ENCODE measurements at places on chromosomes 4 and X.
A peak's percentile ranks its signal among the peaks of the same experiment; 100 is the strongest.

DNA sequence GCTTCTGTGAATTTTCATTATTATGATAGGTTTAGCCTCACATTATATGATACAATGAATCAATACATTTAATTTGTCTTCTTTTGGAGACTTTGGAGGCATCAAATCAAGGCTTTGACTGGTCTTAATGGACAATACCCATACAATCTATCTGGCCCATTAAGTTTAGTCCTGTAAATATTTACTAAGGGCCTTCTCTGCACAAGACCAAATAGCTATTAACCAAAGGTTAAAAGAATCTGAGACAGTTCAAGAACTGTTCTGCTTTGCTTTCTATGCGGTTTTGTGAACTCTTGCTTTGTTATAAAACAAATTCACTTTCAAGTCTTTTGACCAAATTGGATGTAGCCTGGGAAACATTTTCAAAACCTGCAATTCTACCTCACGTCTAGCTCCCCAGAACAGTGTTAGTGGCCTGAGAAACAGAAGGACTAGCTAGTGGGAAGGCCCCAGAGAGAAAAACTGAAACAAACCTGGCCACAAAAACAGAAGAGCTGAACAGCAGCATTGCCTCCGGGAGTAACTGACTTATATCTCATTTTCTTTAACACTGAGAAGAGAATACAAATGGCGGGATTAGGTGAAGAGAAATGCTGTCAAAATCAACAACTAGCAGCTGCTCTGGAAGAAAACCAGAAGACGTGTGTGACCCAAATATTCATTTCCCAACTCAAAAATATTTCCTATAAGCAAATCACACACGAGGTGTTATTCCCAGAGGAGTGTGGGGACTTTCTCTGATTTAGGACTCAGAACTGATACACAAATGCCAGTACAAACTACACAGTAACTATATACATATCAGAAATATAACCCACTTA is 548 bp downstream of the TLR1 start:
- peak; percentile 8 for DNase-seq

GRCh38 chrX:103687073-103687695 is 685 bp upstream of the MORF4L2 start:
- DNase-seq, result peak; percentile 84

- no peak for DNase-seq
These were observed 165.1 kb downstream of the TSPAN5 start for GRCh38 chr4:98493296-98493695.

DNA sequence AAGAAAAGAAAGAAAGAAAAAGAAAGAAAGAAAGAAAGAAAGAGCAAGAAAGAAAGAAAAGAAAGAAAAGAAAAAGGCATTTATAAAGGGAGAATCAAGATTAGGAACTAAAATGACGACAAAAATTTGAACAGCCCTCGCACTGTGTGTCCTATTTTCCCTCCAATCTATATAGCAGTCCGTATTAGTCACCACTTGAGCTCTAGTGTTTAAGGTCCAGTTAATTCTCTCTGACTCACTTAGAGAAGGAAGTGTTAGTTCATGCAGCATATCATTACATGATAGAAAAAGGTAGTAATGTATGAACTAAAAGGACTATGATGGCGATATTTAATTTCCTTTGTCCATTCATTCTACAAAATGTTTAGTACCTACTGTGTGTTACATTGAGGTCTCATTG is 122.7 kb downstream of the CBLL2 start:
- DNase-seq, result no peak

DNA sequence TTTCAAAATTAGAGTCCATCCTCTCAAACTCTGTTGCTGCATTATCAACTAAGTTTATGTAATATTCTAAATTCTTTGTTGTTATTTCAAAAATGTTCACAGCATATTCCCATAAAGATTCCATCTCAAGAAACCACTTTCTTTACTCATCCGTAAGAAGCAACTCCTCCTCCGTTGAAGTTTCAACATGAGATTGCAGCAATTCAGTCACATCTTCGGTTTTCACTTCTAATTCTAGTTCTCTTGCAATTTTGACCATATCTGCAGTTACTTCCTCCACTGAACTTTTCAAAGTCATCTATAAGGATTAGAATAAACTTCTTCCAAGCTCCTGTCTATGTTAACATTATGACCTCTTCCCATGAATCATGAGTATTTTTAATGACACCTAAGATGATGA is 216.6 kb upstream of the SLC7A11 start:
- DNase-seq, result no peak

- no peak for DNase-seq
These were observed 879.2 kb upstream of the INTU start for GRCh38 chr4:126753592-126753991.

DNA sequence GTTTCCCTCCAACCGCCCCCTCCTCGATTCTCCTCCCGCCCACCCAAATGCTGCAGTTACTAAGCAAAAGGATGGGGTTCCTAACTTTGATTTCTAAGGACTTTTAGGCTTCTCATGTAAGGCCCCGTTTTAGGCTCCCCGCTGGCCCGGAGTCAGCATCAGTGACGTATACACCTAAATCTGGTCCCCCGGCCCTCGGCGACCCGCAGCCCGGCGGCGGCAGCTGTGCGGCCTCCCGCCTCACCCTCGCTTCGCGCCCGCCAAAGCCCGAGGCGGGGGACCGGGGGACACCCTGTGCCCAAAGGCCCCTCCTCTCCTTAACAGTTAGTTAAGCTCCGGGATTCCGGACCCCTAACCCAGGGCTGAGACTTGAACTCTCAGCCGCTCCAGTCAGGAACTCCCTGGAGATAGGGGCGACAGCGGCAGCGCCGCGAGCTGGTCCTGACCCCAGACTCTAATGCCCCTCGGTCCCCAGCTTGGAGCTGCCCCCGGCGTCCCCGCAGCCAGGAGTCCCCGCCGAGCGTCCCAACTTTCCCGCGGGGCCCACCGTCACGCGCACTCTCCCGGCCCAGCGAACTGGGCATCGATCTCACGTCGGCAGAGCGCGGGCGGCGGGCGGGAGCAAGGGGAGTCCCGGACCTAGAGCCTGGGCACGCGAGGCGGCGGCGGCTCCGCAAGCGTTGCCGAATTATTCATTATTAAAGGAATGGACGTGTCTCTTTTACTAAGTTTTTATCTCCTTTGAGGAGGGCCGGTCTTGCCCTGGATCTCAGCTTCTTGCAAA is 1.5 kb upstream of the NR3C2 start:
- DNase-seq, result peak; percentile 11

DNA sequence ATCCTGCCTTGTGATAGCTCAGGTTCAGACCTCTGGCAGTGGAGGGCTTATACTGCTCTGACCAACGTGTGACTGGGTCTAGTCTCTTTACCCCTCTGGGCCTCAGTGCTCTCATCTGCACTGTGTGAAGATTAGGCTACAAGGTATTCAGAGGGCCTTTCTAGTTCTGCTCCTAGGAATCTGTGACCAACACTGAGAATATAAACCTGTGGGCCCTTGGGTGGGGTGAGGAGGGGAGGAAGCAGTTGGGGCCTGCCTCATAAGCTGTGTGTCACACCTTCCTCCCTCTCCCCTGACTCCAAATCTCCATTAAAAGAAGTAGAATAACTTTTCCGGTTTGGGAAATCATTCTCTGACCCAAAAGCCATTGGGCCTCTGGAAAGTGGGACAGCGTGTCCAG is 66.3 kb upstream of the MSN start:
- no peak for DNase-seq

DNA sequence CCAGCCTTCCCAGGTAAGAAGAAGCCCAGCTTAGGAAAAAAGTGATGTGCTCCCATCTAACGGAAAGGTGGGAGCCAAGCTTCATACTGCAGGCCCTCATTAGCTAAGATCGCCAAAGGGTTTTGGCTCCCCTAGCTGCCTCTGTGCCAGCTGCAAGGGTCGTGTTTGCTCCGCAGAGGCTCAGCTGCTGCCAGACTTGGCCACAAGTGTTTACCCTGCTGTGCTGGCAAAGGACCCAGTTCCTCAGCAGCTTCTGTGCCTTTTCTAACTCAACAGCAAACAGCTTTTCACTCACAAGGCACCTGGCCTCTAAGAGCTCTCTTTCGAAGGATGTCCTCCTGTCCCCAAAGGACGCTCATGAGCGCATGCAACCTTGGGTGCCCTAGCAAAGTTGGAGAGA is 12.2 kb upstream of the VMA21 start:
- no peak for DNase-seq

- DNase-seq, result no peak
These were observed 80.6 kb downstream of the HMGB2 start for GRCh38 chr4:173253561-173253960.

GRCh38 chr4:105631818-105632400 is 76.6 kb downstream of the INTS12 start:
- no peak for DNase-seq

DNA sequence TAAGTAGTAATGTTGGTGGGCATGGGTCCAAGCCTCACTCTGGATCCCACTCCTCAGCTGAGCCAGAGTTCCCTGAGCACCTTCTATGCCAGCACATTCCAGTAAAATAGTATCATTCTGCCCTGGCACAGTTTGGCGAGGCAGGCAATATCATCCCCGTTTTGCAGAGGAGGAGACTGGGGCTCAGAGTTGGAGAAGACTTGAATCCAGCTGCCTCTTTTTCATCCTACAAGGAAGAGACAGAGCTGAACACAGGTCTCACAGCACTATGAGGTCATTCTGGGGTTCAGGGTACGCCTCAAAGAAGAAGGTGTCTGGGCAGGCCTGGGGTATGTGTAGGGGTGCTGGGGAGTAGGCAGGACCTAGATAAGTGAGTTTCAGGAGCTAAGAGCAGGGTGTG is 103.9 kb upstream of the STX18 start:
- DNase-seq, result no peak

- no peak for DNase-seq
These were observed 833.9 kb downstream of the FSTL5 start for GRCh38 chr4:161329852-161330251.

Measured in OCI-LY7 (cell line).